ENCODE measurements at places on chromosomes 1 and 21.

GRCh38 chr1:157831968-157832626, 9.5 kb downstream of the CD5L start:
- no peak for DNase-seq

DNA sequence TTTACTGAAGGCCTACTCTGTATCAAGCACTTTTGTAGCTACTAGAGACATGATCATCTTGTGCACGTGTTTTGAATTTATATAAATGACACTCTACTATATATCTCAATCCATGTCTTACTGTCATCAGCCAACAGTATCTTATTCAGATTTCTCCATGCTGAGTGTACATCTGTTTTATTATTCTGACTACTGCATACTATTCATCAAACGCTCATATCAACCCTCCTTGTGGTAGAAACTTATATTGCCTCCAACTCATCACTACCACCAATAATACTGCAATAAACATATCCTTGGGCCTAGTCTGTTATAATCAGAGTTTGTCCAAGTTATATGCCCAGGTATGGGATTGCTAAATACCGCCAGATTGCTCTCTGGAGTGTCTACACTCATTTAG, 81.6 kb upstream of the IRF2BP2 start:
- DNase-seq: no peak

- DNase-seq: no peak
Measured at GRCh38 chr1:48741380-48741779, 35.3 kb downstream of the BEND5 start.

DNA sequence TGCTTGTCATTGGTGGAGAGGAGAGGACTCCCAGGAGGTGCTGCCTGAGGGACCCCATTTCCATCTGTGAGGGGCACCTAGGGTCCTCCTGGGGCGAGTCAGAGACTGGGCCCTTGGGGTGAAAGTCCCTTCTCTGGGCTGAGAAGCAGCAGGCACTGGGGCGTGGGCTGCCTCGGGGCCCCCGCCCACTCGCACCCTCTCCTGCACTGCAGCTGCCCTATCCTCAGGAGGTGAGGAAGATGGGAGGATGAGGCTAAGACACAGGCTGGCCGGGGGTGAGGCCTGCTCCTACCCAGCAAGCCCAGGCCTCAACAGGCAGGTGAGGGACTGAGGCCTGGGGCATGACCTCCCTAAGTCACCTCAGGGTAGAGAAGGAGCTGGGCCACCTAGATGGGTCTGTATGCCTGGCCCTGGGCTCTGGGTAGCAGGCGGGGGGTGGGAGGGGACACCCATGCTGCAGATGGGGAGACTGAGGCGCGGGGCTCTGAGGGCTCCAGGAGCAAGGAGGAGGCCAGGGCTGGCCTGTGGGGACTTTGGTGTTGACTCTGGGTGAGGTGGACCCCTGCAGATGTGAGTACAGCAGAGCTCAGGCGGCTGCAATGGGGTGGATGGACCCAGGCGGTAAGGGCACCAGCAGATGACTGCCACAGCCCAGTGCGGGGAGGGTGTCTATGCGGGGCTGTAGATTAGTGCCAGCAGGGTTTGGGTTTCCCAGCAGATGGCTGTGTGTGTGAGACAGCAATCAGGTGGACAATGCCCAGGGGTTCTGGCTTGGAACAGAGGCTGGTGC, 10.4 kb upstream of the ZNF669 start:
- no peak for DNase-seq

- DNase-seq: no peak
Measured at GRCh38 chr1:172512591-172512990, 20.4 kb upstream of the SUCO start.

GRCh38 chr1:230758709-230759368, 11.7 kb downstream of the CAPN9 start:
- no peak for DNase-seq

- DNase-seq: no peak
Measured at GRCh38 chr1:230230948-230231773, 164.1 kb downstream of the GALNT2 start.

- no peak for DNase-seq
Measured at GRCh38 chr21:45177039-45177438, 102.7 kb downstream of the ADARB1 start.

DNA sequence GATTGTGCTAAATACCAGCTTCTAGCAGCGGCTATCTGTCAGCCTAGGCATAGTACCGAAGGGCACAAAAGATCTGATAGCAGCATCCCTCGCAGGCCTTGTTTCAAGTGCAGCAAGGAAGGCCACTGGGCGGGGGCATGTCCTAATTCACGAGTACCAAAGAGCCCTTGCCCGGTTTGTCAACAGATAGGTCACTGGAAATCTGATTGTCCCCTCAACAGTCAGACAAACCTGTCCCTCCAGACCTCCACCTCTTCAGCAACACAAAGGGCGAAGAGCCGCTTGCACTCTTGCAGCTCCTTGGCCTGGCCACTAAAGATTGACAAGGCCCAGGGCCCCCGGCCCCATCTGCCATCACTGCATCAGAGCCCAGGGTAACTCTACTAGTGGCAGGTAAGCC, 22.7 kb upstream of the CA6 start:
- DNase-seq: no peak

- no peak for DNase-seq
Measured at GRCh38 chr21:28207436-28208173, 785.1 kb downstream of the LTN1 start.

DNA sequence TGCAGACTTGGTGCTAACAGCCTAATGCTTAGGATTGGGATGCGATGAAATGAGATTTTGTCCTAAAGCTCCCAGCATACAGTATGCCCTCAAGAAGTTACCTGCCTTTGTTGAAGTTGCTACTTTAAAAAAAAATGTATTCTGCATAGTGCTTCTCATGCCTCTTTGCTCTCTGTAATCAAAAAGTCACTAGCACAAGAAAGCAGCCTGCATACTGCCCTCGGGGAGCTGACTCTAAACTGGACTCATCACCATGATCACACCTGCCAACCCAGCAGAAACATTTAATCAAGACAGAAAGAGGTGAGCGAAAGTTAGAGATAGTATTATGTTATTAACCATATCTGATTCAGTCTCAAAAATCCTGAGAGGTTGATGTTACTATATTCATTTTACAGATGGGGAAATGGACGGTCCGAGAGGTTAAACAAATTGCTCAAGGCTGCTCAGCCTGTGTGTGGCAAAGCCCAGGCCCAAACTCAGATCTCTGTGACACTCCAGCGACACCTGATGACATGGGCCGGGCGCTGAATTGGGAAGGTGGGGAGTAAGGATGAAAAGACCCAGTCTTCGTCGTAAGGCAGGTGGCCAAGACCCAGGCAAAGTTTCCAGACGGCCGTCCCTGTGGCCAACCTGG, 1.1 kb downstream of the BATF3 start:
- DNase-seq: no peak

DNA sequence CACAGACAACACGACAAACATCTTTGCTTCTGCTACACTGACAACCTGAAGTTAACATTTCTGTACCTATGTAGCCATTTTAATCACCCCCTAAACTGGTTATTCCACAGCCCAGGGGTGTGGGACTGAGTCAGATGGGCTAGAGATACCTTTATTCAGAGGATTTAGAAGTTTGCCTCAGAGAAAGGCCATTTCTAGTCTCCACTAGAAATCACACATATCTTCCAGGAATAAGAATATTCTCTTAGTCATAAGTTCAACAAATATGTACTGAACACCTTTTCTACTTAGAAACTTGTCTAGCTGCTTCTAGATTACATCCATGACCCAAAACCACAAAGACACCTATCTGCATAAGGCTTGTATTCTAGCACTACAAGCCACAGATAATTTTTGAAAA, 38.8 kb downstream of the ERG start:
- DNase-seq: no peak

DNA sequence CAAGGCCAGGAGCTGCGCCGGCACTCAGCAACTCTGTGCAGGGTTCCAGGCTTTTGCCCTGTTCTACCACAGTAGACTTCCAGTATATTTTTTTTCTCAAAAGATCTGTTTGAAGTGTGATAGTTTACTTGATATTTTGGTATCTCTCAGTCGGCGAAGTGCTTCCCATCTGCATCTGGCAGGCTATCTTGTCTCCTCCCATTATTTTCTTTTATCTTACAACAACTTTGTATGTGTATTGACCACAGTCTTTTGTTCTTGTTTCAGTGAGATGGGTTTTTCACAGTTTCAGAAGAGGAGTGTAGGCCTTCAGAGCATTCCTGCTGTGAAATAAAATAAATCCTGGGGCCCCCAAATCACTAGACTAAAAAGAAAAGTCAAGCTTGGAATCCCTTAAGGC, 292.9 kb downstream of the PTGER3 start:
- no peak for DNase-seq

DNA sequence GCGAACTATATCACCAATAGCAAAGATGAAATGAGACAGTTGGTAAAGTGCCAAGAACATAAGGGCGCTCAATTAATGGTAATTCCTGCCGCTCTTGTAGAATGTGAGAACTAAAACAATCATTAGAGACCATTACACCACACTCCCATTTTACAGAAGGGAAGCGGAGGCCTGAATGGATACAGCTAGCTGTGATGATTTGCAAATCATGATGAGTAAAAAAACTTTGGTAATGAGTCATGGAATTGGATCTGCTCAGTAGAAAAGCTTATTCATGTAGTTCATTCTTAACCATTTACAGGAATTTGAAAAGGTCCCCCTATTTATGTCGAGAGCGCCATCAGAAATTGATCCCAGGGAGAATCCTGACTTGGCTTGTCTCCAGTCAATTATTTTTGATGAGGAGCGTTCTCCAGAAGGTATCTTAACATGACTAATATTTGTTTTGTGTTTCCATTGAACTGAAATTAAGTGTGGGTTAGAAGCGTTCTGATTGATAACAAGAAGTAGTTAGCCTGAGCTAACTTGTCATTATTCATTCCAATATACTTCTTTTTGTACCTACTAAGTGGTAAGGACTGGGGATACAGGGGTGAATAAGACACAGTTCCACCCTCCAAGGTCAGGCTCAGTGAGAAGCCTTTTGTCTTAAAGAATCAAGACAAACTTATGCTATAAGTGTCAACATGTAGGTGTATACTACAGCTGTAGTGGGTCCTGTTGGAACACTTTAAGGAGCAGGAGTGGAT, 812 bp downstream of the TTC4 start:
- DNase-seq: no peak

DNA sequence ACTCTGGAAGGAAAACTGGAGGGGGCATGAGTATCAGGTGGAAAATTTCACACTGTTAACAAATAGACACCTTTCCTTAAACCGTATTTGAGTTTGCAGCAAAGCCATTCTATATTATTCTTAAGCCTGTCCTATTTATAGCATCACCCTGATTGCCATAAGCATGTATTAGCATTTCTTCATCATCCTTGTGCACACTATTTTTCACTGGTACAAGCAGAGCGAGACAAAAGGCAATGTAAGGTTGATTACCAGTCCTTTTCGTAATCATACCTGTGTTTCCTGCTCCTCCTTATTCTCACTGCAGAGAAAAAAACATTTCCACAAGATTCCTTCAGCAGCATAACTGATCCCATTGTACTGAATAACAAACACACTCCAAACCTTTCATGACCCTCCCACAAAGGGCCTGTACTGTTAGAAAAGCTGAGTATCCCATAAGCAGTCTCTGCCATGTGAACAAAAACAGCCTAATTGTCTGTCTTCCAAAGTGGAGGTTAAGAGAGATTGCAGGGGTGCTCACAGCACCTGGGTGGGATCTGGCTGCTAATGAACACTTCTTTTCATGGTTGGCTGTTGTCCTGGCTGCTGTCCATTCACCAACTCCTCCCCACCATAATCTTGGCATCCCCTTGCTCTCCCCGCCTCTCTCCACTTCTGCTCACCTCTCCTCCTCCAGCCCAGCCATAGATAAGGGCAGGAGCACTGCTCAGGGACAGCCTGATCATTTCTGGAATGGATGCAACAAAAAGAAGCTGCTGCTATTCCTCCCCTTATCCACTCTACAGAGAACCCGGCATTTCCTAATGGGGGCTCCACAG, 30.4 kb downstream of the VTCN1 start:
- DNase-seq: no peak

DNA sequence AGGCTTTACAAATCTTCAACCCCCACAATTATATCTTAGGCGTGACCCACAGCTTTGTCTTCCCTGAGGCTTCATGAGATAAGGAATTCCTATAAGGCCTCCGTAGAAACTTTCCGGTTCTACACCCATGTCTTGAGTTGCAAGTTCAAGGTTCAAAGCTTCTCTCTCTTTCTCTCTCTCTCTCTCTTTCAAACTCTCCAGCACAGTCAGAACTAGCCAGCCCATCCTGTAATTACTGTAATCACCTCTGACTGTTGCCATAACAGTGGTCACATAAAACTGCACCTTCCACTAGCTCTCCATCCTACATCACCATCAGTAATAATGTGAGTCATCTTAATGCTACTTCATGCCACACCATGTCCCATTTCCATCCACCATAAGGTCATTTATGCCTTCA, 90.0 kb upstream of the NFASC start:
- DNase-seq: no peak

GRCh38 chr1:19308509-19308907, 3.4 kb downstream of the AKR7A2 start:
- DNase-seq: no peak

DNA sequence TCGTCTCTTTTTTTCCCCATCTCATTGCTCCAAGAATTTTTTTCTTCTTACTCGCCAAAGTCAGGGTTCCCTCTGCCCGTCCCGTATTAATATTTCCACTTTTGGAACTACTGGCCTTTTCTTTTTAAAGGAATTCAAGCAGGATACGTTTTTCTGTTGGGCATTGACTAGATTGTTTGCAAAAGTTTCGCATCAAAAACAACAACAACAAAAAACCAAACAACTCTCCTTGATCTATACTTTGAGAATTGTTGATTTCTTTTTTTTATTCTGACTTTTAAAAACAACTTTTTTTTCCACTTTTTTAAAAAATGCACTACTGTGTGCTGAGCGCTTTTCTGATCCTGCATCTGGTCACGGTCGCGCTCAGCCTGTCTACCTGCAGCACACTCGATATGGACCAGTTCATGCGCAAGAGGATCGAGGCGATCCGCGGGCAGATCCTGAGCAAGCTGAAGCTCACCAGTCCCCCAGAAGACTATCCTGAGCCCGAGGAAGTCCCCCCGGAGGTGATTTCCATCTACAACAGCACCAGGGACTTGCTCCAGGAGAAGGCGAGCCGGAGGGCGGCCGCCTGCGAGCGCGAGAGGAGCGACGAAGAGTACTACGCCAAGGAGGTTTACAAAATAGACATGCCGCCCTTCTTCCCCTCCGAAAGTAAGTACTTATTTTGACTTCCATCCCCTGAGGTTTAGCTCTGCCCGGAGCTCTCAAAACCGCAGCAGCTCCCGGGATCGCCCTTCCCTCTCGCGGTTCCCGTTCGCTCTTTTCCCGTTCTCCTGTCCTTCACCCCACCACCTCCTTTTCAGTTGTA, 1.5 kb downstream of the TGFB2 start:
- DNase-seq: peak; percentile 15

DNA sequence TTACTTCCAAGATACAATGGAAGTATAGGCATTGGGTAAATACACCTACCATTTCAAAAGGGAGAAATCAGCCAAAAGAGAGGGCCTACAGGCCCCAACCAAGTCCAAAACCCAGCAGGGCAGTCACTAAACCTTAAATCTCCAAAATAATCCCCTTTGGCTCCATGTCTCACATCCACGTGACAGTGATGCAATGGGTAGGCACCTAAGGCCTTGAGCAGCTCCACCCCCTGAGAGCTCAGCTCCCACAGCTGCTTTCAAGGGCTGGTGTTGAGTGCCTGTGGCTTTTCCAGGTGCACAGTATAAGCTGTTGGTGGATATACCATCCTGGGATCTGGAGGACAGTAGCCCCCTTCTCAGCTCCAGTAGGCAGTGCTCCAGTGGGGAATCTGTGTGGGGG, 72.5 kb downstream of the UROD start:
- DNase-seq: no peak

Measured in inflammatory macrophage (primary cell).